ENCODE measurements at places on chromosomes 12 and 14.

DNA sequence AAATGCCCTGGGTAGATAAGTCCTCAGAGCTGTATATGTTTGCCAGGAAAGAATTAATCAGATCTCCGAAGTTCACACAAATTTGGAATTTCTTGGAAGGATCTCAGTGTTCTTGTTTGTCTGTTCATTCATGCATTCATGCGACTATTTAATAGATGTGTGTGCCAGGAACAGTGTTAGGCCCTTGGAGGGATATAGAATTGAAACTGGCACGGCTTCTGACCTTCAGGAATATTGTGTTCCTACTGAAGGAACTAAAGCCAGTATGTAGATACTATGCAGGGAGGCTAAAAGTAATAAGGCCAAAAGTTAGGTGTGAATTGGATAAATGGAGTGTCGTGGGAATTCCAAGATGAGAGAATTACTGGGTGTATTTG is 166.0 kb upstream of the NOS1 start:
- no peak for DNase-seq

DNA sequence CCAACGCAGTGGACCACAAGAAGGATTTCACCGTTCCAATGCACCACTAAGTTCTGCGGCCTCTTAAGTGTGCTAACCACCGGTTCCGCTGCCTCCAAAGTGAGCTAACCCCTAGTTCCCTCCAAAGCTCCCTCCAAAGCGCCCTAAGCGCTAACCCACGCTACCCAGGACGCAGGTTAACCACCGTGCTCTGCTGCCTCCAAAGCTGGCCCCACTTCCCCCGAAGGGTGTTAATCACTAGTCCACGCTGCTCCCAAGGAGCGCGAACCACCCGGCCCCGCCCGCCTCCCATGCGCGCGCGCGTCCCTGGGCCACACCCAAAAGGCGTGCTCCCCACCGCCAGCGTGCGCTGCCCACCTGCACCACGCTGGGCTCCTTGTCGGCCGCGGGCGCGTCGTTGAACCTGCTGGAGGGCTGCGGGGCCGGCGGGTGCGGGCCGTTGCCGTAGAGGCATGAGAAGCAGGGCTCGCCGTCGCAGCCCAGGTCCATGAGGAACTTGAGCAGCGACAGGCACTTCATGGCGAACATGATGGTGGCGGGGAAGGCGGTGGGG is 11.7 kb downstream of the FAM181A start:
- no peak for DNase-seq

DNA sequence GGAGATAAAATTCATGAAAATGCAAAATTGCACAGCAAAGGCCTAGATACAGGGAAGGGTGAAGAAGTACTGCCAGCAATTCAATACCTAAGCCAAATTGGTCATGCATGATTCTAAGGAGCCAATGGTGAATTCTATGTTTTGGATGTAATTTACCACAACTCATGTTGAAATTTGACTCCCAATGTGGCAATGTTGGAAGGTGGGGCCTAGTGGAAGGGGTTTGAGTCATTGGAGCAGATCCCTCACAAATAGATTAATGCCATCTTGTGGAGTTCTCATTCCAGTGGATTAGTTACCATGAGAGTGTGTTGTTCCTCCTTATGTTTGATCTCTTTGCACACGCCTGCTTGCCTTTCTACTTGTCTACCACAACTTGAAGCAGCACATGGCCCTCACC is 194.0 kb upstream of the ALG10 start:
- DNase-seq = no peak

GRCh38 chr14:106874350-106874749 is 1348.0 kb downstream of the TMEM121 start:
- DNase-seq = no peak

DNA sequence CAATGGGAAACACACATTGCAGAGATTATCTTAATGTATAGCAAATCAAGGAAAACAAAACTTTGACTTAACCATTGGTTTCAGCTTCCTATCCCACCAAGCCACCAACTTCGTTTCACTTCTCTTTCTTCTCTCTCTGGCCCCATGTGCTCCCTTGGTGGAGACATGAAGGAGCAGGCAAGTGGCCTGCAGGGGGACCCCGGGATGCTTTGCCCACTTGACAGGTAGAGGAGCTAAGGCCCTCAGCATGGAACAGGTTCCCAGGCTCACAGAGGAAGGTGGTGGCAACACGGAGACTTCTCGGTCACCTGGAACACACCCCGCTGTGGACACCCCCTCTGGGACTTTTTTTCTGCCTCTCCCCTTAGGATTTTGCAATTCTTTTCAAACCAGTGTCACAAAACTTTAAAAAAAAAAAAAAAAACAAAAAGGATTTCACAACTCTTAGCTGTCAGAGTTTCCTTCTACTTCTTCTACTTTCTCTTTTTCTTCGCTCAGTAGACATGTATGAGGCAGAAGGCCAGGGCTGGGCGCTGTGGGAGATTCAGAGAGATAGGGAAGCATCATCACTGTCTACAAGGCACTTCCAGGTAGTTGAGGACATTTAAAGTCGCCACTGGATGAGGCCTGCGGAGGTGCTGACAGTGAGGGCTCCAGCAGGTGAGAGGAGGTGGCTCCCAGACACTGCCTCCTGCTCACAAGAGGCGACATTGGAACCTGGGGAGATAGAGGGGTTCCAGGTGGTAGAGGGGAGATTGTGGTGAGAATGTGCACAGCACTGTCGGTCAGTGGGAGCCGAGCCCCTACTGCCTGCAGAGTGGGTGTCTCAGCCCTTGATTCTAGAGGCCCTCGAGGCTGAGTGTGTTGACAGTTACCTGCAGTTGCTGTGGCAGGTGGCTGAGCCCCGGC is 119.6 kb downstream of the GCH1 start:
- no peak for DNase-seq

- no peak for DNase-seq
Observed at GRCh38 chr14:50311337-50311971, 575 bp downstream of the L2HGDH start.

- no peak for DNase-seq
Observed at GRCh38 chr12:32126720-32127119, 20.1 kb downstream of the BICD1 start.

GRCh38 chr12:121849665-121850064 is 9.0 kb downstream of the HPD start:
- no peak for DNase-seq

DNA sequence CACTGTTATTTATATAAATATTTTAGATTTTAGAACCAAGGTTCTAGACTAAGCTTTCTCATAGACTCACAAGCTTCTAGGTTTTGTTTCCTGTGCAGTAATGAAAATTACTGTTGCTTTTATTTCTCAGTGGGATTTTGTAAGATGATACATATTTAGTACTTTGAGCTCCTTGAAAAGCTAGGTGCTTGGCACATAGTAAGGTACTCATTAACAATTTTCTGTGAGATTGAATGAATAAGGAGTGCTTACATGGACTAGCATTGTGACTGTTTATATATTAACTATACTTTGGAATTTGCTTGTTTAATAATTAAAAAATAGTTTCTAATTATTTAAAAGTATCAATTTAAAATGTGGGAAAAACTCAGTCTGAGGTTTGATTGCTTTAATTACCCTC is 85.7 kb downstream of the MIA2 start:
- no peak for DNase-seq

DNA sequence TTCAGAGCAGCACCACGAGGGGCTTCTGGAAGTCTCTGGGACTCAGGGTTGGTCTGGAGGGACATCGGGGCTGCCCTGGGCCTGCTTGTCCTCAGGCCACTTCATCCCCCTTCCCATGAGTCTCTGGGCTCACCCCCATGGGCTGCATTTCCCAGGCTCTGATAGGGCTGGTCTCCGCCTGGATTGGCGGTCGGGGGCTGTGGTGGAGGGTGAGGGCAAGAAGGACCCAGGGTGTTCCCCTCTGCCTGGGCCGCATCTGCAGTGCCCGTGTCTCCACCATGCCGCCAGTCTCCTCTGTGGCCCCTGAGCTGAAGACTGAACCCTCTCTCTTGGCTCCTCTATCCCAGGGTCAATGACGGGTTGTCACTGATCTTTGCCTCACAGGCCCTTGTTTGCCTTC is 242.1 kb downstream of the ADGRD1 start:
- no peak for DNase-seq

DNA sequence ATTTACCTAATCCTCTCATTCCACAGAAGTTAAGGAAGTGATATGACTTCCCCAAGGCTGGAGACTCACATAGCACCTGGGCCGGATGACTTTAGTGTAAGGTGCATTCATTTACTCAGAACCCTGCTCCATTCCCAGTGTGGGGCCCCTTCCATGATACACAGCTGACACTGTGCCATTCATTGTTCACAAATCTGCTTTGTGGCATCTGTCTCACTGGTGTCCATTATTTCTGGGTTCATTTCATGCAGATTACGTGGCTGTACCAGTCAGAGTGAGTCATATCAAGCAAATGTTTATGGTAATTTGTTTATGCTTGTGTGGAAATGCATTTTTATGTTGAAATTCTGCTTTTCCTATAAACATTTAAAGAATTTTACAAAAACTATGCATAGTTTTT is 5.2 kb downstream of the ANO4 start:
- no peak for DNase-seq

- no peak for DNase-seq
Observed at GRCh38 chr14:101843665-101844064, 82.2 kb downstream of the PPP2R5C start.

- no peak for DNase-seq
Observed at GRCh38 chr12:122872815-122873361, 23.0 kb downstream of the VPS37B start.

GRCh38 chr12:131711551-131712205 is 788 bp downstream of the SFSWAP start:
- no peak for DNase-seq

DNA sequence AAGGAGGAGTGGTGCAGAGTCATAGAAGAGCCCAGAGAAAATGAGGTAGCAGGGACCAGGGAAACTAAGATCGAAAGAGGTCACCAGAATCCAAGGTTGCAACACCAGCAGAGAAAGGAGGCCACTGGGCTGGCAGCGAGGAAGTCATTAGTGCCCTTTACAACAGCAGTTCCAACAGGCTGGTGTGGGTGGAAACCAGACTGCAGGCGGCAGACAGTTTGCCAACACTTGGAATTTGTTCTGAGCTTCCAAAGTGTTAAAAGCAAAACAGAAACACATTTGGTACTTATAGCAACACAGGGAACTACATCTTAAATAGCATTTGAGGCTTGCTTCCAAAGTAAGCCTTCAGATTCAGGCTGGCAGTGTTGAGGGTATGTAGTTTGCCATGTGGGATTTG is 95.2 kb upstream of the PWP1 start:
- no peak for DNase-seq

DNA sequence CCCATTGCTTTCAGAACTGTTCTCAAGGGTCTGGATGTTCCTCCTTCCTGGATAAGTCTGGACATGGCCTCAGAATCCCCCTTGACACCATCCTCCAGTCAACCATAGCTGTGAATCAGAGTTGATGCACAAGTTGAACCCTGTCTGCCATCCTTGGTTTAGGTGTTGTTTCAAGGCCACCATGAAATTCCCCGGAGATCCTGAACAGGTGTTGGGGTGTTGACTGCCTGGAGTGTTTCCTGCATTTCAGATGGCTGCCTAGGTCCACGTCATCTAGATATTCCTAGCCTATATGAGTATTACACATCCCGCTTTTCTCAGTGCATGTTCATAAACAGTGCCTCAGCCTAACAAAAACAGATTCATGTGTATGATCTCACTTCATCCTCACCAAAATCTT is 86.7 kb upstream of the PWP1 start:
- no peak for DNase-seq

- no peak for DNase-seq
Observed at GRCh38 chr12:123659996-123660727, 10.8 kb upstream of the TCTN2 start.

DNA sequence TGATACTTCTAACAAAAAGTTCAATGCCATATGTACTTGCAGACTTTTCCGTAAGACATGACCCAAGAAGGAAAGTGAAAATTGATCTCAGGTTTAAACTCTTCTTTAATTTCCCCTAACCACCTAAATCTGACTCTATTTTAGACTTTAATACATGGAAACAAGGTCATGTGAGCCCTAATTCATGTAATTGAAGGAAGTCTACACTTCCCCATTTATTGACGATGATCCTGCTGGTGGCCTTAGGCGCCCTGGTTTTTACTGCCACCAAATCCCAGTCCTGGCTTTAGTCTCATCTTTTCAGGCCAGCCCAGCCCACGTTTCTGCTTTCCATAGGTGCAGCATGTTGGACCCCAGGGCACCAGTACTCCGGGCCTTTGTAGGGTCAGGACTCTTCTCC is 157.9 kb downstream of the PELI2 start:
- no peak for DNase-seq

DNA sequence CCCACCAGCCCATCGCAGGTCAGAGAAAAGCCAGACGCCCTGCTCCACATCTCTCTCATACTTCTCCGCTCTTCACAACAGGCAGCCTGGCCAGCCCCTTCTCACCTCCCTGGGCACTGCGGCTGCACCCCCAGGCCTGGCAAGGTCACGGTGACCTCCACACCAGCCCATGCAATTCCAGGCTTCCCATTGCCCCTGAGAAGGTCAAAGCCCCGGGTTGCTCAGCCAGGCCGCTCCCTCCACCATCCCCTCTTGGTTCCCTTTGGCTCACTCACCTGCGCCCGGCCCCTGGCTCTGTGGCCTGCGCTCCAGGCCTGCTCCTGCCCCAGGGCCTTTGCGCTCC is 55.4 kb downstream of the GALNT9 start:
- DNase-seq = no peak

DNA sequence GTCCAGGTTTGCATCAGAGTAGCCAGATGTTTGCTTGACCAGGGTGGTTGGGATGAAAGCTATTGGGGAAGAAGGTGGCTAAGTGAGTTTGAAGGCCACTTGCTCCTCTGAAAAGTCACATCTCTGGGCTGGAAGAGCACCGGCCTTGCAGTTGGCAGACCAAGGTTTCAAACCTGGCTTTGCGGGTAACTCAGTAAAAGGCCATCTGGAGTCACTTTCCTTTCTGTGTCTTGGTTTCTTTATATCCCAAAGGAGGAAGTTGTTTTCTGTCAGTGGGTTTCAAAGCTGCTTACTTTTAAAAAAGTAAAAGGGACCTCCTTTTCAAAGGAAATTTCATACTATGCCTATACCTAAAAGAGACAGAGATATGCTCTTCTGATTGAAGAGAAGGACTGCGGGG is 26.2 kb upstream of the CMA1 start:
- DNase-seq = no peak

GRCh38 chr14:80269353-80269925 is 58.1 kb upstream of the DIO2 start:
- DNase-seq = no peak

DNA sequence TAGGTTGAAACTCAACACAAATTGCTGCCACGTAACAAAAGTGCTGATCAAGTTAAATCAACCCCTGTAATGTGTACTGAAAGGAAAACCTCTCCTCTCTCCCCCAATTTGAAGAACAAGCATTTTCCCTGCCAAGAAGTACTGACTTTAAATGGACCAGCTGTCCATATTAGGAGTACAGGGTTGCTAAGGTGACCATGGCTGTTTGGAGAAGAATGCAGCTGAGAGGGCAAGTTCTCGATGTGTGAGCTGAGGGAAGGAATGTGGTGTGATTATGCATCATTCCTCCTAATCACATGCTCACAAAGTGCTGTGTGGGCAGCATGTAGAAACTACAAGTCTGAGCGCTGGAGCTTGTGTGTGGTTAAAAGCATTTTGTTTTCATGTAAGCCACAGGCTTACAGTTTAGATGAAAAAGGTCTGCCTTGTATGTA is 50.9 kb upstream of the CCT2 start:
- DNase-seq = peak; percentile 2

All from stimulated activated CD8-positive, alpha-beta memory T cell treated with anti-CD3 and anti-CD28 coated beads, Interleukin-2, amount 100 ng/mL, for 48 hours (primary cell).